ENCODE measurements at places on chromosomes 11 and 22.

GRCh38 chr11:128326791-128327190 is 260.6 kb downstream of the ETS1 start:
- no peak for DNase-seq

- DNase-seq: no peak
Observed at GRCh38 chr11:99257131-99257530, 236.4 kb downstream of the CNTN5 start.

- no peak for DNase-seq
Observed at GRCh38 chr11:24685821-24686220, 189.0 kb downstream of the LUZP2 start.

DNA sequence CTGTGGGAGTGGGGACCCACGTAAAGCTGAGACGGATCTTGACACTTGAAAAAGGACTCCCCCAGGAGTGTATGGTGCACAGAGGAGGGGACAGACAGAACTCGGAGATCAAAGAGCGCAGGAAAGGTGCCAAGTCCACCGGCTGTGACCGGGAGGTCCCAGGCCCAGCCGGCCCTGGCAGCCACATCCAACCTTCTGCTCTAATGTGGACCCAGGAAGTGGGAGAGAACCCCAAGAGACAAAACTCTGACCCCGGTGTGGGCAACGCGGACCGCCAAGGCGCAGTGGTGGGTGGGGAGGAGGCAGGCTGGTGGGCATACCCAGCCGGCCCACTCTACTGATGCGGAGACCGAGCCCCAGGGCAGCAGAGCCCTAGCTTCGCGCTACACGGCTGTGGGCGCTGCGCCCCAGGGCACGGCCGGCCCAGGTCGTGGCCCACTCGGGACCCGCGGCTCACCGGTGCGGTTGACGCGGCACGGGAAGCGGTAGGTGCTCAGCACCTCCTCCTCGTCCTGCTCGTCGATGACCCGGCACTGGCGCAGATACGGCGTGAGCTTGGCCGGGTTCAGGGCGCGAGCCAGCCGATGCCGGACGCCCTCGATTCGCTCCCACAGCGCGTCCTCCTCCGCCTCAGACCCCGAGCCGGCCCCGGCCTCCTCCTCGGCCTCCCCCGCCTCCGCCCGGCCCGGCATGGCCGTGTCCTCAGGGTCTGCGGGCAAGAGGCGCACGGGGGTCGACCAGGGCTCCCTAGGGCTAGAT is 527 bp downstream of the CARD10 start:
- no peak for DNase-seq
